ENCODE measurements at places on chromosomes 11 and 22.

DNA sequence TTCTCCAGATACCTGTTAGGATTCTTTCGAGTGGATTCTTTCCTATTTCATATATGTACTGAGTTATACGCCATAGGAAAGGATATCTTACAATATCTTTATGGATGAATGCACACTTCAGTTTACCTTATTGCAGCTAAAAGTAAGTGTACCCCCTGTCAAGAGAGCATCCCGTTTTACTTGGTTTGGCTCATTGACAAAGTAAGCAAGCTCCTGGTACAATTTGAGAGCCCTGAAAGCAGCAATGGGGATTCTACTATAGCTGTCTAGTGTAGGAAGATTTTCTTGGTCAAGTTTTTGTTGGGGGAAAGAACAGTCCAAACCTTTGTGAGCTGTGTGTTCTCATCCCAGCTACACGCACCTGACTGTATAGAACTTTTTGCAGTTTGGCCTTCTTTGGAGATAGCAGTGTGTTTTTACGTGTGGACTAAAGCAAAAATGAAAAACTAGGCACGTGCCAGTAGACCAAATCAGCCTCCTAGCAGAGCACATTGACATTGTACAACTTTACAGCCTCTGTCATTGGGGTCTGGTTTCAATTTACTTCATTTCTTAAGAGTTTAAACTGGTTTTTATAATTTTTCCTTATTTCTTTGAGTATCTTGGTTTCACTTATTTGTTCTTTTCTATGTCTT lies 44.0 kb downstream of the PPP6R3 start:
- DNase-seq = no peak

- DNase-seq = no peak
Measured at GRCh38 chr11:66325263-66325671, 8.4 kb upstream of the CD248 start.

DNA sequence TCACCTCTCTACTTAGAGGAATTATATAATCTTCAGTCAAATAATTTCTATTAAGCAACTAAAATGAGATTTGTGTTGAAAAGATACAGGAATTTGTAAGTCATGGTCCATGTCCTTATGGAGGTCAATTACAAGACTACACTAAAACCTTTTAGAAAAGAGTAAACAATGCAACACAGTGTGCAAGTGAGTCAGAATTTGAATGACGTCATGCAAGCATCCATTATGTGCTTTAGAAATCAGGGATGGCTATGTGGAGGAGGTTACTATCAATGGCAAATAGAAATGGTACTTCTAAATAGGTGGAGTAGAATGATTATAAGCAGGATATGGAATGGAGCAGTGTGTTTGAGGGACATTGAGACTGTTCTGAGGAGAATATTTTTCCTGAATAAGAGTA lies 16.6 kb downstream of the OR10D3 start:
- no peak for DNase-seq

DNA sequence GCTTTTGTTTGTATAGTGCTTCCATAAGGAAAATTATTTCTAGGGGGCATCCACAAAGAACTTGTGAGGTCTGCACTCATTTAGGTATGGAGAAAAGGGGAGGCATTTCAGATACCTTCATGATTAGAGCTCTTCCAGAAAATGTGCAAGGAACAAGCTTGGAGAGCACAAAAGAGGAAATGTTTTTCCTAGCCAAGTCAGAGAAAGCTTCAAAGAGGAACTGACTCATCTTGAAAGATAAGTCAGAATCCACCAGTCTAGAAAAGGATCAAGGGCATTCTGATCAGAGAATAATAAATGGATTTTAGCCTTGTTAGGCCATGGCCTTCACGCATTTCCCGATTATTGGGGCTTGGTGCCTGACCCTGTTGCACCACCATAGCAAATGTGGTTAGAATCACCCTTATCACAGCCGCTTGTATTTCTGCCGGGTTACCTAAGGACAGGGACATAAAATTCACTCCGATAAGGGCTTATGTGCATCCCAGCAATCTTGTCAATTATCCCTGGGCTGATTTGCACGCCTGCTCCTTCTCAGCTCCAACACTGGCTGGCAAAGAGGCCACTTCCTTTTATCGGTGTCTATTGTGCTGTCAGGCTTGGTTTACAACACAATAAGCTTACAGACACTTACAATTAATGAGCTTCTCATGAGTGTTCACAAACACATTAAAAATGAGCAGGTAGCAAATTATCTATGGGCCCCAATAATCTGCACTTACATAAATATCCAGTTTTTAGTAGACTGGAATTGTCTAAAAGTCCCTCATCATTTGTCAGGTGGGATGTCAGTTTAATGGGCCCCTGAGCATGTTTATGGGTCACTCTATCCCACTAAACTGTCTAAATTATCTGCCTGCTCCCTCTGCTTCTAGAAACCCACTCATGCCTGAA lies 613.5 kb downstream of the SOX6 start:
- DNase-seq = no peak

DNA sequence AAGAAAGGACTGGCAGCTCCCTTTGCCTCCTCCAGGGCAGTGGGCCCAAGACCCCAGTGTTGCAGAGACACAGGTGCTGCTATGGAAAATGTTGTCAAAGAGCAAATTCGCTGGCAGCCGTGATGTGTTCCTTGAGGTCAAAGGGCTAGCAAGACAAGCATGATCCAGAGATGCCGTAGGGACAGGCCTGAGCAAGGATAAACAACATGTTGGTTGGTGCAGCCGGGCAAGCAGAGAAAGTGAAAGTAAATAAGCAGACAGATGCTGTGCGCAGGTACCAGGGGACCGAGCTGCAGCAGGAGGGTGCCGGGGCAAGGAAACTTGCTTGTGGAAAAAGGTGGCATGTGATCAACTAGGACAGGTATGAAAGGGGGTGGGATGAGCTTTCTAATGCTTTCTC lies 125.5 kb upstream of the NECTIN1 start:
- DNase-seq = no peak

DNA sequence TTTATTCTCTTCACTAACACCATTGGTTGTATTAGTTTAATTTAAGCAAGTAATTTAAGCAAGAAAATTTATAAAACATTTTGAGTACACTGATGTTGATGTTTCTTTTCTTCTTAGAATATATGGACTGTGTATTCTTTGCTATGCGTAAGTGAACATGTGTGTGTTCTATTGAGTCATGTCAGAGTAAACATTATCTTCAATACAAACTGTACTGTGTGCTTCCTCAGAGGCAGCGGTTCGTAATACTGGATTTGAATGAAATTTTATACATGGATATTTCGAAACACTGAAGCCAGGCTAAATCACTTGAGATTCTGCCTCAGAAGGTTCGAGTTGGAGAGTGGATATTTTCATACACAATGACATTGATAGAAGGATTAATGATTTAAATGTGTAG lies 452.6 kb downstream of the LUZP2 start:
- DNase-seq = no peak
